NCI-H2227 treated with DMSO at 0.1 percent for 48 hours (cell line): ENCODE measurements at places on chromosomes 6 and 20.

DNA sequence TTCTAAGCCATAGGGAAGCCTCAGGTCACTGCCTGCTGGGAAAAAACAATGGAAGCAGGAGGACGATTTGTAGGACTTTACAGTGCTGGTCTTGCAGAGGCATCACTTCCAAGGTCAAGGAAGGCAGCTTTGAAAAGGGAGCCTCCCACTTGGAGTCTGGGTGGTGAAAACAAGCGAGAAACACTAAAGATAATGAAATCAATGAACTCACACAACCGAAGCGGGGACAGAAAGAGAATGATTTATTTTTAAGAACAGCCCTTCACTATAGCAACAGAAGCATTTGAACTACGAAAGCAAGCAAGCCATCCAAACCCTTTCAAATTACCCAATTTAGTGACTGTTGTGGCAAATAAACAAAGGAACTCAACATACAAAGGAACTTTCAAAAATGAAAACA is 227.5 kb downstream of the THBS2 start:
- no peak for DNase-seq

- no peak for DNase-seq
Measured at GRCh38 chr6:157557559-157557958, 176.6 kb downstream of the ZDHHC14 start.

DNA sequence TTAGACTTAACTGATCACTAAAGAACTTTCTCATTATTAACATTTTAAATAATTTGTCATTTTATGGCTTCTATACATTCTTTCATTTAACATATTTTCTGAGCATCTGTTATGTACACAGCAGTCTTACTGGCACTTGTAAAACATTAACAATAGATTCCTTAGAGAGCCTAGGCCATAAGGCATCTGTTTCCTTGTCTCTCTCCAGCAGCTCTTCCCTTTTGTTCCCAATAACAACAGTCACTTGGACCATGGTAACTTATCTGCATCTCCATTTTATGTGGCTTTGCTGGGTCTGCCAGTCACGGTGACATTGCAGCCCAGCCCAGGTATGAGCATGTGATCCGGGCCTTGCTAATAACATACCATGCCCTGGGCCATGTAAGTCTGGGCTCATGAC is 11.7 kb upstream of the TASP1 start:
- DNase-seq = no peak

DNA sequence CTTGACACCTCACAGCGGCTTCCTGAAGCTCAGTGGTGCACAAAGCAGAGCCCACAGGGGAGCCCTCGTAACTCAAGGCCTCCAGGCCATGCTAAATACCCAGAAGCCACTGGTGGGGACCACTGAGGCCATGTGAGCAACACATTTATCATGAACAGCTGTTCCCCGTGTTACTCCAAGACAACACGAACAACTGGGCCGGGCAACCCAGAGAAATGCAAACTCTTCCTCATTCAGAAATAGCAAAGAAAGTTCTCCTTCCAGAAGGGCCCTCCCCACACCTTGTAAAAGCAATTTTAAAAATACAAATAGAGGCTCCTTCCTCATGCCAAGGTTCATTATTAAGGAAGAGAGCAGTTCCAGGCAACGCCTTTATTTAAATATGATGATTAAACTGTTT is 36.3 kb upstream of the SLCO4A1 start:
- DNase-seq = no peak

DNA sequence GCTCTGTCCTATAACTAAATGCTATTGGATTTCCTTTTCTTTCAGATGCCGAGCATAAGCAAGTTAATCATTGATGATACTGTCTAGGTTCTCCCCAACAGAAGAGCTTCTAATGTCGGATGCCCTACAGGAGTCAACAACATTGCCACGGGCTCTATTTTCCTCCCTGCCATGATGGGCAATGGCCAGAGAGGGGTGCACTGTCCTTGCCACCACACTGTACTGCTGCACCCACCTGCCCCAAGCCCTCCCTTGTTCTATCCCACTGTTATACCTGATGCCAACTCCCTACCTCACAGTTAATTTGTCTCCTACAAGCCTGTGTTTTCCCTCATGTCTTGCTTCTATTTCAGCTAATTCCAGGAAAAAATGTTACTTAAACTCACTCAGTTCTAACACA is 773.6 kb upstream of the CHD6 start:
- DNase-seq = no peak

DNA sequence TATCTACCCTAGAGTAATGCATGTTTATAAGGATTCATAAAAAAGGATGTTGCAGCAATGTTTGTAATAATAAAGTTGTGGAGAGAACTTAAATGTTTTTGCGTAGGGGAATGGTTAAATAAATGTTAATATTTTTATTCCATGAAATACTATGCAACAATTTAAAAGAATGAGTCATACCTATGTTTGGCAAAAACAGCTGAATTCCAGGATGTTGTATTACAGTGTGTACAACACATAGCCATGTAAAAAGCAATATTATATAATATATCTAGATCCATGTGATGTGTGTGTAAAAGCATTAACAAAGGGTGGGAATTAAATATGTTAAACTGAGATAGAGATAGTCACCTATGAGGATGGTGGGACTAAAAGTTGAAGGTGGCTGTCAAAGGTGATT is 21.1 kb upstream of the PKIB start:
- DNase-seq = no peak

DNA sequence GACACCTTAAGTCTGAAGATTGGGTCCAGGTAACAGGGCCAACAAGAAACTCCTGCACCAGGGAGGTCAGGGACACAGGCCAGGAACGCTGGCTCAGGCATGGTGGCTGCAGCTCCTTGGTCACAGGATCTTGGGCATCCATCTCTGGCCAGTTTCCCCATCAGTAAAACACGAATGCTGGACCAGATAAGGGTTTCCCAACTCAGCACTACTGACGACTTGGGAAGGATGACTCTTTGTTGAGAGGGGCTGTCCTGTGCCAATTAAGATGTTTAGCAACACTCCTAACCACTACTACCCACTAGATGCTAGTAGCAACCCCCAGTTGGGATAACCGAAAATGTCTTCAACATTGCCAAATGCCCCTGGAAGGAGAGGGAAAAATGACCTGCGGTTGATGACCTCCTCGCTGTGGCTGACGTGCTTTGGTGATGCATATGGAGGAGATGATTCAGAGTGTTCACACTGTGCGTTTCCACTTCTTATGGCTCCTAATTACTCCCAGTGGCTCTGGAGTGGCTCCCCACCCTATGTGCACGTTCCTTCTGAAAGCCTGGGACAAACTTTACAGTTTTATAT is 261.9 kb downstream of the CDH26 start:
- no peak for DNase-seq
